Nucleus accumbens (tissue), 56 donors: ENCODE measurements at places on chromosomes 1 and 21.
A peak's percentile ranks its signal among the peaks of the same experiment; 100 is the strongest.

DNA sequence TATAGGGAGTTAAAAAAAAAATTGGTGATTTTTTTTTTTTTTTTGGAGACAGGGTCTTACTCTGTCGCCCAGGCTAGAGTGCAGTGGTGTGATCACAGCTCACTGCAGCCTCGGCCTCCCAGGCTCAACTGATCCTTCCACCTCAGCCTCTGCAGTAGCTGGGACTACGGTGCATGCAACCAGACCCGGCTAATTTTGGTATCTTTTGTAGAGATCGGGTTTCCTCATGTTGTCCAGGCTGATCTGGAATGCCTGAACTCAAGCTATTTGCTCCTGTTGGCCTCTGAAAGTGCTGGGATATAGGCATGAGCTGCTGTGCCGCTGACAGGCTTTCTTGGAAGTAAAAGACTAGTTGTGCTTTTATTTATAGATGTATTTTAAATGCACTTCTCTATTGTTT lies 3.0 kb downstream of the CDC42 start:
- DNase-seq = no peak

DNA sequence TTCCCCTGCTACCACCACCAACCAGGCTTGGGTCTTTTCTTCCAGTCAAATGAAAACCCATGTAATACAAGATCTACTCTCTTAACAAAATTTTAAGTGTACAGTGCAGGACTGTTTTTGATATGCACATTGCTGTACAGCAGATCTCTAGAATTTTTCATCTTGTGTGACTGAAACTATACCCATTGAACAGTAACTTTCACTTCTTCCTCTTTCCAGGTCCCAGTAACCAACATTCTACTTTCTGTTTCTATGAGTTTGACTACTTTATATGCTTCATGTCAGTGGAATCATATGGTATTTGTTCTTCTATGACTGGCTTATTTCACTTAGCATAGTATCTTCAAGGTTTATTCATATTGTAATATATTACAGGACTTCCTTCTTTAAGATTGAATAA lies 45.3 kb upstream of the PLPPR4 start:
- DNase-seq = no peak

- DNase-seq = no peak
Measured at GRCh38 chr1:41533016-41533730, 48.7 kb upstream of the EDN2 start.

DNA sequence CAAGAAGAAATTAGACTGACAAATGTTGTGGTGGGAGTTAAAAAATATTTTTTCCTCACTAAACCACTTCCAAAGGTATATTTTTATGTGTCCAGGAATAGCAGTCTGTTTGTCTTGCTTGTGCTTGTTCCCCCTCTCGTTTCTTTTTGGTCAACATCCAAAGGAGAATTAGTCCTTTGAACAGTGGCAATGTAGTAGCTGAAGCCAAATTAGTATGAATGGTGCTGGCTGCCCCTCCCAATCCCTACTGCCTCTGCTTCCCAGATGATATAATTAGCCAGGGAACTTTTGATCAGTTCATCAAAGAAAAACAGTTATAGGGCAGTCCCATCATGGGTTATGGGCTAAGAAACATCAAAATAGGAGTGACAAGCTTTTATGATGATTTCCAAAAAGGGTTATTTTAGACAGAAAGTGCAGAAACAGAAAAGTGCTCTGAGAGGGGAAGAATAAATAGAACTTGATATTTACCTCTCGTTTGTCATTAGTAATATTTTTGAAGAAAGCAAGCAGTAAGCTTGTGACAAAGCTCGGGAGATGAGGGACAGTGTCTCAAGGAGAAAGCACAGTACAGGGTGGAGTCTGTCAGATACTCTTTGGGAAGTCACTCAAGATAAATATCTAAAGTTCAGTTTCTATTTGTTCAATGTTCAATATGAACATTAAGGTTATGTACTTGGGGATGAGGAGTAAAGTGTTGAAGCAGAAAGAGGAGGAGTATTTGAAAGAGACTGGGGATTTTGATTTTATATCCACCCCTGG lies 239.1 kb downstream of the HLX start:
- no peak for DNase-seq

- DNase-seq = no peak
Measured at GRCh38 chr1:161718559-161719324, 2.6 kb upstream of the FCRLB start.

- DNase-seq = no peak
Measured at GRCh38 chr1:163826500-163826899, 504.7 kb downstream of the NUF2 start.

GRCh38 chr1:27097484-27097917 lies 57.4 kb downstream of the SLC9A1 start:
- DNase-seq = peak; percentile 10

GRCh38 chr1:160726498-160727315 lies 12.3 kb upstream of the SLAMF7 start:
- peak; percentile 27 for DNase-seq

DNA sequence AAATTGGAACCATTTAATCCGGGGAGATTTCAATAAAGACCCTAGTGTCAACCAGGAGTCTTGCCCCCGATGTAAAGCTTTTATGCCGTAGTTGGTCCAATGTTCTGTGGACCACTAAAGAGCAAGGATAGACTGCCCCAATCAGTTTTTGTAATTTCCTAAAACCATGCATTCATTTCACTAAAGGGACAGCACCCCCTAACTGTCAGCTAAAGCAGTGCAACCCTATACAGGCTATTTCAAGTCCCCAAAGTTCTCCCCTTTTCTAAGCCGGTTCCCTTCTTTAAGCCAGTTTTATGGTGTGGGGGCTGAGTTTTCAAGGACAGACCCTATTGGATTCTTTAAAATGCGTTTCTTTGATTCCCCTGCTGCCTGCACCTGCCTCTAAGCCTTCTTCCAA lies 12.7 kb upstream of the PDPN start:
- DNase-seq = no peak

DNA sequence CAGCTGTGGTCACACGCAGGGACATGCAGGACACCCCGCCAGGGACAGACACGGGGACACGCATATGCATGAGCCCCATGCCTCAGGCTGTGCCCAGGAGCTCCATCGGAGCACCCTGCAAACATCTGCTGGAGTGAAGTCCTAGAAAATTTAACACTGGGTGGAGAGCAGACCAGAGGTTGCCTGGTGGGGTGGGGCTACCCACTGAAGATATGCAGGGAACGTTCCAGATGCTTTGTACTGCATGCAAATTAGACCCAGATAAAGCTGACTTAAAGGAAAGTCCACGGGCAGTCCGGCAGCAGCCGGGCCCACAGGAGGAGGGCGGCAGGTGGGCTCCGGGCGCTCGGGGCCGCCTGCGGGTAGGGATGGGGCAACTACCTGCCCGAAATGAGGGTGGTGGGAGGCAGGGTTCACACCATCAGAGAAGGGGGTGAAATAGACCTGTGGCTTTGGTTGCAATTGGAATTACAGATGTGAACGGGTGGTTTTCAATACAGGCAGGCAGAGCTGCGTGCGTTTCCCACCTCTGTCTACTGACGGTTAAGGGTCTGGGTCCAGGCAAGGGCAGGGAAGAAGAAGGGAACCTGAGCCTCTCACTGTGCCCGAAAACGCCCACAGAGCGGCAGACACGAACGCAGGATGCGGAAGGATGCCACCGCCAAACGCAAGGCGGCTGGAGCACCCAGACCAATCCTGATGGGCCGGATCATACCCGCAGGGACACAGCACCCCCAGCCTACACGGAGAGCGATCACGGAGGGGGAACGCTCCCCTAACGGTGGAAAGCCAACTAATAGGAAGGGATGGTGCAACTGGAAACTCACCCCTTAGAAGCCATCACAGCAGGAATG lies 21.0 kb downstream of the CFAP74 start:
- no peak for DNase-seq

DNA sequence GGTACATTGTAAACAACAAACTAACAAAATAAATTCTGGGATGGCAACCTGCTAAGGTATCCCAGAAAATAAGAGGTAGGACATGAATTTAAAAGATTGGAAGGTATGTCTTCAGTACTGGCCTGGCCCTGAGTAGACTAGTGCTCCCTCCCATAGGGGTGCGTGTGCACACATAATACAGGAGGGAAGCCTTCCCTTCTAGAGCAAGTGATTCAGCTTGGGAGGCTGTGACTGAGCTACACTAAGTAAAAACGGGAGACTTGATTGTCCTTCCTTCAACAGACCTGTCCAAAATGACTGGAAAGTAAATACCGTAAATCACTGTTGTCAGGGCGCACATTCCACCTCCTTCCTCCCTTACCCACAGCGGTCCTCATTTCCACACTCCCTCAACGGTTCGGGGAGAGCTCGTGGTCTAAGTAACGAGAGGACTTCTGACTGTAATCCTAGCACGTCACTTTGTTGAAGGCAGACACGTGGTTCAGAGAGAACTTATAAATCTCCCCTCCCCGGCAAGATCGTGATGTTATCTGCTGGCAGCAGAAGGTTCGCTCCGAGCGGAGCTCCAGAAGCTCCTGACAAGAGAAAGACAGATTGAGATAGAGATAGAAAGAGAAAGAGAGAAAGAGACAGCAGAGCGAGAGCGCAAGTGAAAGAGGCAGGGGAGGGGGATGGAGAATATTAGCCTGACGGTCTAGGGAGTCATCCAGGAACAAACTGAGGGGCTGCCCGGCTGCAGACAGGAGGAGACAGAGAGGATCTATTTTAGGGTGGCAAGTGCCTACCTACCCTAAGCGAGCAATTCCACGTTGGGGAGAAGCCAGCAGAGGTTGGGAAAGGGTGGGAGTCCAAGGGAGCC lies at the start of gene TGFB2:
TSS of gene TGFB2 (plus strand) at position 523 of the 859 bp plus-strand sequence. CDS start 1,366 bp downstream, outside the sequence.
- peak; percentile 54 for DNase-seq

GRCh38 chr1:237040823-237041222 lies 1.2 kb upstream of the RYR2 start:
- no peak for DNase-seq

DNA sequence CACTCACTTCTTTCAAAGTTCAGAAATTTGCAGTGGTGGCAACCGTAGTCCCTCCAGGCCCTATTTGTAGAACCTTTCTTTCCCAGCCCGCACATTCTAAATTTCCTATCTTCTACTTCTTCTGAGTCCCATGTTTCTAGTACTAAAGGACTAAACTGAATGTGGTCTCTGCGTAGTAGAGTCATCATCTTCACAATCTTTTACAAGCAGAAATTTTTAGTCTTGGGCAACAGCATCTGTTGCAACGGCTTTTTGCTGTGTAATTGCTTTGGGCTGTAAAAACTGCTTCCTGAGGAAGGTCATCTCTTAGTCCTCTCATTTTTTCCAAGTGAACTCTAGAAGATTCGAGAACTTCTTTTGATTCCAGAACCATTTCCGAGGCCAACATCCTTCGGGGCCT lies 23.9 kb downstream of the VAV3 start:
- no peak for DNase-seq

- DNase-seq = no peak
Measured at GRCh38 chr1:37673920-37674319, 18.4 kb upstream of the CDCA8 start.

GRCh38 chr1:193281894-193282293 lies 95.5 kb upstream of the B3GALT2 start:
- no peak for DNase-seq

- DNase-seq = no peak
Measured at GRCh38 chr1:24641646-24642151, 1.4 kb upstream of the SRRM1 start.

GRCh38 chr1:235423214-235423652 lies 56.0 kb downstream of the TBCE start:
- DNase-seq = no peak

DNA sequence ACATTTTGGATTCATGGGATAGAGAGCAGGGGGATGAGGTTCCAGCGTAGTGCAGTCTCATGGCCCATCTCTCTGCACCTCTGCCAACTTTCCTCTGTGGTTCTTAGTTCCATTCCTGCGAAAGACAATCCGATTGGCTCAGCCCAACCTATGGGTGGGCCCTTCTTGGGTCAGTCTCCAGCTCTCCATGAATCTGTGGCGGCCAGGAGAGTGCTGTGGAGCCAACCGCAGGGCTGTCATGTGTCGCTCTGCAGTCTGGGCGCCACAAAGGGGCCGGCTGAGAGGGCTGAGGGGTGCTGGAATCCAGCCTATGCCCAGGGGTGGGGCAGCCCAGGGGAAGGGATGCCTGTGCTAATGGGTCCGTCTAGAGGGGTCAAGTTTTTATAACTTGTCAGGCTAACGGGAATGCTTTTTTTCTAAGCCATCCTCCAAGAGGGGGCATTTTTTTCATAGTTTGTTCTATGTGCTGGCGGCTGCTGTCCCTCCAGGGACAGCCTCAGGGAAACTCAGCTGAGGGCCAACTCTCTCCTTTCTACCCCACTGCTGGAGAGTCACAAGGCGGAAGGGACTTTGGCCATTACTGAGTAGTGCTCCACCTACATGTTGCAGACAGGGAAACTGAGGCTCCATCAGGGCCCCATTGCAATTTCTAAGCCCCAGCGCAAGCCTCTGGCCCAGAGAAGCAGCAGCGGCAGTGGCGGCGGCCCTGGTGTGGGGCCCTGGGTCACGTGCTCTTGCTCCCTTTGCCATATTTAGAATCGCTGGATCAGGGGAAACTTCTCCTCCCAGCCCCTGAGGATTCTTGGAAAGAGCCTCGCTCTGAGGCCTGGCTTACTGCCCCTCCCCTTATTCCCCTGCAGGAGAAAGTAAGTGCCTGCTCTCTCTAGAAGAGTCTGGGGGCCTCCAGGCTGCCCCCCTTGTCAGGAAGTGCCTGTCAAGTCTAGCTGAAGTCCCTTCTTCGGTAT lies 23.4 kb downstream of the KCNQ4 start:
- DNase-seq = no peak

GRCh38 chr1:223199094-223199647 lies 56.1 kb upstream of the TLR5 start:
- no peak for DNase-seq

- no peak for DNase-seq
Measured at GRCh38 chr1:99662539-99663080, 16.7 kb downstream of the PALMD start.

DNA sequence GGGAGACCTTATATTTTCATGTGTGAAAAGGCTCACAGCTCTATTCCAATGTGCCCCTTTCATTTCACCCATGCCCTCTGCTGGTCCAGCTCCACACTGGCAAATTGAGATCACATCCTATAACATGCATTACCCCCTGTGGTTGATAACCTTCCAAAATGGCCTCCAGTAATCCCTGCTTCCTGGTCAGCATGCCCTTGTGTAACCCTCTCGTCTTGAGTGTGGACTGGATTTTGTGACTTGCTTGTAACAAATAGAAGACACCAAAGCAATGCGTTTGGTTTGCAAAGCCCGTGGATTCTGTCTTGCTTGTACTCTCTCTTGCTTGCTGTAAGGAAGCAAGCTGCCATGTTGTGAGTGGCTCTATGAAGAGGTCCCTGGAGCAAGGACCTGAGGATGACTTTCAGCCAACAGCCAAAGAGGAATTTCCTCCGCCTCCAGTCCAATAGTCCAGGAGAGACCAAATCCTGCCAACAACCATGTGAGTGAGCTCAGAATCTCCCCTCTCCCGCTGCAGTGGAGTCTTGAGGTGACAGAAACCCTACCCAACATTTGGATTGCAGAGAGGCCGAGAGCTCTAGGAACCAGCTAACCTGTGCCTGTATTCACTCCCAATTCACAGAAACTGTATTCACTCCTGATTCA lies 17.4 kb downstream of the KCNA10 start:
- no peak for DNase-seq

GRCh38 chr1:109947582-109948284 lies 36.8 kb upstream of the AHCYL1 start:
- DNase-seq = no peak

GRCh38 chr1:69744381-69744780 lies 176.7 kb downstream of the LRRC7 start:
- no peak for DNase-seq
